ENCODE measurements at places on chromosomes 11 and 22. TPM values are rescaled to one million over a fixed set of nuclear protein-coding genes. Genes with fewer than 3 reads are reported as not detected.

- no peaks in the 10 kb centered on the region for H3K36me3 ChIP-seq
- H3K27ac ChIP-seq: peak overlapping the region; percentile 78
- H3K4me3 ChIP-seq: no peak overlapping the region
- H3K4me1 ChIP-seq: no peaks in the 10 kb centered on the region
- peak; percentile 84 for DNase-seq
Measured at GRCh38 chr11:12079726-12080556, 30.4 kb upstream of the MICAL2 start.

DNA sequence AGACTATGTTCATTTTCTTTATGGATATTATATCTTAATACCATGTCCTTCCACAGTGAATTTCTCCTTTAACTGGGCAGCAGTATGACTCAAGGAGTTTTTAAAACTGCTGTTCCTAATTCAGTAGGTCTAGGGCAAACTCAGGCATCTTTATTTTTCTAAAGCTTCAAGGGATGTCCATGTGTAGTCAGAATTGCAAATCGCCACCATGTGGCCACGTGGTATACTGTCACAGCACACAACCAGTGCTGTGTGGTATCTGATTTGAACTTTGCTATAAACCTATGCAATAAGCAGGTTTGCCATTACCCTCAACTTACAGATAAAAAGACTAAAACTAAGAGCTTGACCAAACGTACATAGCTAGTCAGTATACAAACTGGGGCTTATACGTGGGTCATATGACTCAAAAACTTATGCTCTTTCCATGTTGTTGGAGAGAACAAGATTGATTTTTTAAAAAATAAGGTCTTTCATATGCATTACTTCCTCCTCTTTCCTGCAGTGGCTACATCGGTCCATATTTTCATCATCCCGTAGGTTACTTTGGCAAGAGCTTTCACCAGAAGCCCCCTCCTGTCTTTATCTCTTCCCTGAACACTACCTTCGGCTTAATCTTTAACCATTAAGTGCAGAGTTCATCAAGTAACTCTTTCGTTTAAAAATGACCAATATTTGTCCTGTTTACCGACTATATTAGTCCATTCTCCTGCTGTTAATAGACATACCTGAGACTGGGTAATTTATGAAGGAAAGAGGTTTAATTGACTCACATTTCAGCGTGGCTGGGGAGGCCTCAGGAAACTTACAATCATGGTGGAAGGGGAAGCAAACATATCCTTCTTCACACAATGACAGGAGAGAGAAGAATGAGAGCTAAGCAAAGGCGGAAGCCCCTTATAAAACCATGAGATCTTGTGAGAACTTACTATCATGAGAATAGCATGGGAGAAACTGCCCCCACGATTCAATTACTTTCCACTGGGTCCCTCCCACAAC is 8.0 kb upstream of the HTATIP2 start:
- no peak overlapping the region for H3K27ac ChIP-seq
- H3K4me3 ChIP-seq: no peak overlapping the region
- H3K36me3 ChIP-seq: no peaks in the 10 kb centered on the region

DNA sequence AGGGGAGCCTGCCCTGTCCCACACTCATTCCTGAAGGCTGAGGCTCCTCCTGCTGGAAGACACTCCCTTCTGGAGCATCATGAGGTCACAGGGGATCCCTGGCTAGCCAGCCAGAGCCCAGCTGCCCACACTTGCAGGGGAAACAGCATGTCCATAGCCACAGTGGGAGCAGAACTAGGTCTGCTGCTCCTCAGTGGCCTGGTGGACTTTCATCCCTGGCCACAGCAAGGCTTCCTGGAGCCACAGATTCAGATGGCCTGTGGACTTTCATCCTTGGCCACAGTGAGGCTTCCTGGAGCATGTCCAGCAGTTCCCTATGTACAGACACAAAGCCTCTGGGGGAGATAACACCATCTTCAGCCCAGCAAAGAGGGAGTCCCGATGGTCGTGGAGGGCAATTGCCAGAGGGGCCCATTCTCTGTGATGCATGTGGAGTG is 5.9 kb upstream of the APOL6 start:
- no peak for DNase-seq
- H3K36me3 ChIP-seq: no peaks in the 10 kb centered on the region
- H3K4me1 ChIP-seq: peaks cover 20% of the 10 kb centered on the region
- no peak overlapping the region for H3K4me3 ChIP-seq

DNA sequence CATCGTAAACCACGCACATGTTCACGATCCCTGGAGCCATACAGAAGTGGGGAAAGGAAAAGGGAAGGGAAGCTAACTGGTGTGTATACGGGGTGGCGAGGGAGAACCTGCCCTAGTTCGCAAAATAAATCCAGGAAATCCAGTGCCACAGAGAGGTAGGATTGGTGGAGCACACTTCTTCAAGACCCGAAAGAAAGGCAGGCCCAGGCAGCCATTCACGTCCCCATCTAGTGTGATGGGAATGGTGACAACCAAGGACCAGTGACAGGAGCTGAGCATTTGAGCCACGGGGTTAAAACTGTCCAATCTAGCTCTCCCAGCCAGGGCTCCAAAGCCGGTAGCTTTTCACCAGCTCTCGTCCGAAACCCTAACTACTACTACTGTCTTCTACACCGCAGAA is 53.7 kb downstream of the IGSF9B start:
- no peak for DNase-seq
- no peaks in the 10 kb centered on the region for H3K27me3 ChIP-seq
- no peaks in the 10 kb centered on the region for H3K36me3 ChIP-seq
- H3K4me1 ChIP-seq: no peaks in the 10 kb centered on the region
- no peak overlapping the region for H3K27ac ChIP-seq

DNA sequence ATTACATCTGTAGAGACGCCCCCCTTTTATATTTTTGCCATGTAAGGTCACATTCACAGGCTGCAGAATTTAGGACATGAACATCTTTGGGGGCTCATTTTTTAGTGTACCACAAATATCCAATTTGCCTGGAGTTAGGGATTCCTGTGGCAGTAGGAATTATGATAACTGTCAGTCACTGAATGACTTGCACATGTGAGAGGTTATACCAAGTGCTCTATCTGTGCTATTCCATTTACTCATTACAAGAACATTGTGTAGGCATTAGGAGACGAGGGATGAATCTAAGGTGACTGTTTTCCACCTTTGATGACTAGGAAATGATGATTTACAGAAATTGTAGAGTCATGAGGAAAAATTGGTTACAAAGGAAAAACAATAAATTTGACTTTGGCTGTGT is 79.3 kb downstream of the LIF start:
- no peak for DNase-seq
- no peaks in the 10 kb centered on the region for H3K4me1 ChIP-seq
- H3K27ac ChIP-seq: no peak overlapping the region
- no peak overlapping the region for H3K4me3 ChIP-seq
- no peaks in the 10 kb centered on the region for H3K27me3 ChIP-seq
- no peaks in the 10 kb centered on the region for H3K36me3 ChIP-seq

DNA sequence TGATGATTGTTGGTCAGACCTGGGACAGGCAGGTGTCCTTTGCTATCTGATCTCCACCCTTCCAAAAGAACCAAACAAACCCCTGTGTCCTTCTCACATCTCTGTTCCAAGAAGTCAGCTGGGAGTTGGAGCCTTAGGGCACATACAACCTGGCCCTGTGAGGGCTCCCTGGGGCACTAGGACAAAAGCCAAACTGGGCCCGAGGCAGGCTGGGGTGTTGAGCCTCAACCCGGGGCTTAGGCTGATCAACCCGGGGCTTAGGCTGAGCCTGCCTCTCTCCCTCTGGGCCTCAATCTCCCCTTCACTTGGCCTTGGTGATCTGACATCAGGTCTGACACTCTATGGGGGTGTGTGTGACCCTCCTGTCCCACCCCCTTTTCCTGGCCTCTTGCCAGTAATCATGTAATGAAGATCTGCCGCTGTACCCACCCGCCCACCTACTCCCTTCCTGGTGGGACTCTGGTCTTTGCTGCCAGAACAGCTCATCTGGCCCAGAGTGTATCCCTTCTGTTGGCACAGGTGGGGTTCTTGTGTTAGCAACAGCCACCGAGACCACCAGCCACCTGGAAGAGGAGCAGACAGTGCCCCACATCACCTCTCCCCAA is 22.8 kb upstream of the UVRAG start:
- H3K36me3 ChIP-seq: no peaks in the 10 kb centered on the region
- H3K4me3 ChIP-seq: no peak overlapping the region
- H3K27me3 ChIP-seq: no peaks in the 10 kb centered on the region
- DNase-seq: no peak

- no peaks in the 10 kb centered on the region for H3K27me3 ChIP-seq
- peak within 1 kb of the TSS; percentile 77 for H3K27ac ChIP-seq
- H3K36me3 ChIP-seq: no peaks in the 10 kb centered on the region
- DNase-seq: peak; percentile 66
Measured at GRCh38 chr22:50250555-50251476, at the start of gene HDAC10. Gene HDAC10, minus strand, starts transcription at chr22:50251265. Its CDS starts 233 bp downstream, at chr22:50251032.

DNA sequence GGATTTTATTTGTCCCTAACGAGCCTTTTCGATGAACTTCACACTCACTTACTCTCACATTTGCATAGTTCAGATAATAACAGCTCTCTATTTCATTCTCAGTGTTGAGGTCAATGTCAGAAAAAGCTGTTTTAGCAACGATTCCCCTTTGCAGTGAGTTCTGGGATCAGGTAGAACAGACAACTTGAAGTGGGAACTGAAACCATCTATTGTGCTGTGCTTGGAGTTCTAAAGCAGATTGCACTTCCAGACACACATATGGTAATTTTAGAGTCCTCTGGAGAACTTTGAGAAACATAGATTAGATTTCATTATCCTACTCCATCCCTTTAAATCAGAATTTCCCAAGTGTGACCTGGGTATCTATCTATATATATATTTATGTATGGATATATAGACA is 124.6 kb upstream of the BLID start:
- H3K27ac ChIP-seq: no peak overlapping the region
- H3K27me3 ChIP-seq: no peaks in the 10 kb centered on the region
- H3K4me1 ChIP-seq: no peaks in the 10 kb centered on the region
- no peaks in the 10 kb centered on the region for H3K36me3 ChIP-seq
- DNase-seq: no peak

- no peak overlapping the region for H3K4me3 ChIP-seq
- H3K36me3 ChIP-seq: no peaks in the 10 kb centered on the region
- no peak for DNase-seq
- no peaks in the 10 kb centered on the region for H3K4me1 ChIP-seq
- no peak overlapping the region for H3K27ac ChIP-seq
Measured at GRCh38 chr11:35787013-35787504, 124.5 kb downstream of the TRIM44 start.

- H3K27me3 ChIP-seq: no peaks in the 10 kb centered on the region
- DNase-seq: no peak
- H3K27ac ChIP-seq: no peak overlapping the region
- no peaks in the 10 kb centered on the region for H3K36me3 ChIP-seq
- no peaks in the 10 kb centered on the region for H3K4me1 ChIP-seq
Measured at GRCh38 chr11:75820645-75821044, 5.6 kb downstream of the UVRAG start.

DNA sequence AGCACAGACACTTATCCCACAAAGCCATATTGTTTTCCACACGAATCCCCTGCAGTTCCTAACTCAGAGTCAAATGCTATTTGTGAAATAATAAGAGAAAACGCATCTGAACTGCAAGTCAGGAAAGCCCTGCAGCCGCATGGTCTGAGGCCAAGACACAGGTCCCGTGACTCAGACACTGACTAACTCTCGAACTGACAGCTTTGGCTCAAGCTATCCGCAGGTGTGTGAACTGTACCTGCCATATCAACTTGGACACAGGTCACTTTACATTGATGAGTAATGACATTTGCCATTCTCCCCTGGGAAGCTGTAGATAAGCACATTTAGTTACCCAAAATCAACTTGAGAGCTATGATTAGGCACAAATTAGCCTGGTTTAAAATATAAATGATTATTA is 34.9 kb upstream of the NFRKB start:
- H3K27ac ChIP-seq: no peak overlapping the region
- no peaks in the 10 kb centered on the region for H3K27me3 ChIP-seq
- H3K4me1 ChIP-seq: no peaks in the 10 kb centered on the region
- DNase-seq: no peak
- no peaks in the 10 kb centered on the region for H3K36me3 ChIP-seq

GRCh38 chr11:2898366-2899079 is 12.9 kb upstream of the CDKN1C start:
- H3K27me3 ChIP-seq: no peaks in the 10 kb centered on the region
- H3K27ac ChIP-seq: peak overlapping the region; percentile 62
- H3K4me3 ChIP-seq: no peak overlapping the region

- no peaks in the 10 kb centered on the region for H3K4me1 ChIP-seq
- H3K27me3 ChIP-seq: no peaks in the 10 kb centered on the region
Measured at GRCh38 chr11:93236741-93237675, 39.2 kb upstream of the SLC36A4 start.

GRCh38 chr22:30297991-30298701 is 8.8 kb upstream of the CASTOR1 start:
- no peaks in the 10 kb centered on the region for H3K4me1 ChIP-seq
- H3K27me3 ChIP-seq: no peaks in the 10 kb centered on the region
- H3K4me3 ChIP-seq: no peak overlapping the region
- H3K36me3 ChIP-seq: no peaks in the 10 kb centered on the region
- DNase-seq: no peak
- H3K27ac ChIP-seq: no peak overlapping the region

GRCh38 chr22:39546889-39547586 is 14.5 kb upstream of the RPS19BP1 start:
- H3K4me3 ChIP-seq: no peak overlapping the region
- no peak for DNase-seq
- no peaks in the 10 kb centered on the region for H3K36me3 ChIP-seq
- no peaks in the 10 kb centered on the region for H3K4me1 ChIP-seq
- H3K27ac ChIP-seq: no peak overlapping the region

GRCh38 chr11:30533445-30533947 is 52.7 kb downstream of the MPPED2 start:
- no peak overlapping the region for H3K27ac ChIP-seq
- H3K4me1 ChIP-seq: no peaks in the 10 kb centered on the region
- no peaks in the 10 kb centered on the region for H3K36me3 ChIP-seq

DNA sequence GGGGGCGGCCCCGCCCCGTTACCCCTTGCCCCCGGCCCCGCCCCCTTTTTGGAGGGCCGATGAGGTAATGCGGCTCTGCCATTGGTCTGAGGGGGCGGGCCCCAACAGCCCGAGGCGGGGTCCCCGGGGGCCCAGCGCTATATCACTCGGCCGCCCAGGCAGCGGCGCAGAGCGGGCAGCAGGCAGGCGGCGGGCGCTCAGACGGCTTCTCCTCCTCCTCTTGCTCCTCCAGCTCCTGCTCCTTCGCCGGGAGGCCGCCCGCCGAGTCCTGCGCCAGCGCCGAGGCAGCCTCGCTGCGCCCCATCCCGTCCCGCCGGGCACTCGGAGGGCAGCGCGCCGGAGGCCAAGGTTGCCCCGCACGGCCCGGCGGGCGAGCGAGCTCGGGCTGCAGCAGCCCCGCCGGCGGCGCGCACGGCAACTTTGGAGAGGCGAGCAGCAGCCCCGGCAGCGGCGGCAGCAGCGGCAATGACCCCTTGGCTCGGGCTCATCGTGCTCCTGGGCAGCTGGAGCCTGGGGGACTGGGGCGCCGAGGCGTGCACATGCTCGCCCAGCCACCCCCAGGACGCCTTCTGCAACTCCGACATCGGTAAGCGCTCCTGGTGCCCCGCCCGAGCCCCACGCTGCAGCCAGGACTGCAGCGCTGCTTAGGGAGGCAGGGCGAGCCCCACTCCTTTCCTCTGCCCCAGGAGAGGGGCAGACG is at the start of gene TIMP3:
Gene TIMP3, plus strand, starts transcription at position 169 of the 700 bp plus-strand sequence. Its CDS starts 297 bp downstream, at position 466.
- no peaks in the 10 kb centered on the region for H3K27me3 ChIP-seq
- no peaks in the 10 kb centered on the region for H3K4me1 ChIP-seq
- DNase-seq: peak; percentile 95
- peak within 1 kb of the TSS; percentile 95 for H3K27ac ChIP-seq
- H3K36me3 ChIP-seq: no peaks in the 10 kb centered on the region

Gene MAFF
- 27.4 TPM for total RNA-seq

Gene GPHA2
- not detected for total RNA-seq

Gene IL18
- 5.9 TPM for total RNA-seq

Gene PRG2
- total RNA-seq: not detected

Gene RFPL1
- not detected for total RNA-seq

Gene WT1
- total RNA-seq: 51.2 TPM

Gene OR51B2
- not detected for total RNA-seq
